Stimulated activated CD4-positive, alpha-beta T cell treated with anti-CD3 and anti-CD28 coated beads, Interleukin-15, amount 100 ng/mL, for 24 hours (primary cell): ENCODE measurements at places on chromosomes 7 and 10.

DNA sequence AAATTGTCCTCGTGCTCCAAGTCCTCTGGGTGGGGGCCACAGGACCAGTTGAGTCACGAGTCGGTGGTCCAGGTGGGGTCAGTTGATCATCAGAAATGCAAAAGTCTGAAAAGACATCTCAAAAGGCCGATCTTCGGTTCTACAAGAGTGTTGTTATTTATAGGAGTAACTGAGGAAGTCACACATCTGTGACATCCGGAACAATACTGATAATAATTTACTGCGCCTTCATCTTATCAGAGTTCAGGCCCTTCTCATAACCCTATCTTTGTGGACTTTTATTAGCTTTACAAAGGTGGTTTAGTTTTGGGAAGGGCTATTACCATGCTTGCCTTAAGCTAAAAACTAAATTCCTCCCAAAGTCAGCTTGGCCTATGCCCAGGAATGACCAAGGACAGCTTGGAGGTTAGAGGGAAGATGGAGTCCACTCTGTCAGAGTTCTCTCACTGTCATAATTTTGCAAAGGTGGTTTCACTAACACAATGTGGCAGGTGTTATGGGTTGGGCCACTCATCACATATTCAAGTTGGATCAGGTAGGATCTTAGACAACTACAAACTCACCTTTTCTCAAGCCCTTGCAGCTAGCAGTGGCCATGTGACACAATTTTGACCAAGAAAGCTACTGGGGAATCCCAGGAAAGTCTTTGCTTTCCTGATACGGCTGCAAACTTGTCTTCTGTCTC, 54.7 kb upstream of the CHST3 start:
- DNase-seq = no peak

GRCh38 chr7:47636081-47636432, 54.1 kb upstream of the TNS3 start:
- DNase-seq = no peak

DNA sequence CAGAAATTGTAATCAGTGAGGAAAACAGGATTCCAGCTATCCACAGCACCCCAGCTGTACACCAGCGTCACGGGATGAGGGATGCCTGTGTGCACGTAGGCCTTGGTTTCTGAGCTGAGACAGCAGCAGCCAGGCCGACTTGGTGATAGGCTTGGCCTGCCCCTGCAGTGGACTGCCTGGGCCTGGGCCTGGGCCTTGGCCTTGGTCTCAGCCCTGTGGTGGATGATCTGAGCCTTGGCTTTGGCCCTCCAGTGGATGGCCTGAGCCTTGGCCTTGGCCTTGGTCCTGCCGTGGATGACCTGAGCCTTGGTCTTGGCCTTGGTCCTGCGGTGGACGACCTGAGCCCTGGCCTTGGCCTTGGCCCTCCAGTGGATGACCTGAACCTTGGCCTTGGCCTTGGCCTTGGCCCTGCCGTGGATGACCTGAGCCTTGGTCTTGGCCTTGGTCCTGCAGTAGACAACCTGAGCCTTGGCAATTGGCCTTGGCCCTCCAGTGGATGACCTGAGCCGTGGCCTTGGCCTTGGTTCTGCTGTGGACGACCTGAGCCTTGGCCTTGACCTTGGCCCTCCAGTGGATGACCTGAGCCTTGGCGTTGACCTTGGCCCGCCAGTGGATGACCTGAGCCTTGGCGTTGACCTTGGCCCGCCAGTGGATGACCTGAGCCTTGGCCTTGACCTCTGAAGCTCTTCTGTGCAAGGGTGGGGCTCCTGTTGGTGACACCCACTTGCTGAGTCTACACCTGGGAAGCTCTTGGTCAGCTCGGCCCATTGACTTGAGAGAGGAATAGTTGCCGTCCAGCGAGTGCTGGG, 93.8 kb downstream of the CUX1 start:
- no peak for DNase-seq

GRCh38 chr7:34454381-34454780, 203.6 kb upstream of the NPSR1 start:
- no peak for DNase-seq

DNA sequence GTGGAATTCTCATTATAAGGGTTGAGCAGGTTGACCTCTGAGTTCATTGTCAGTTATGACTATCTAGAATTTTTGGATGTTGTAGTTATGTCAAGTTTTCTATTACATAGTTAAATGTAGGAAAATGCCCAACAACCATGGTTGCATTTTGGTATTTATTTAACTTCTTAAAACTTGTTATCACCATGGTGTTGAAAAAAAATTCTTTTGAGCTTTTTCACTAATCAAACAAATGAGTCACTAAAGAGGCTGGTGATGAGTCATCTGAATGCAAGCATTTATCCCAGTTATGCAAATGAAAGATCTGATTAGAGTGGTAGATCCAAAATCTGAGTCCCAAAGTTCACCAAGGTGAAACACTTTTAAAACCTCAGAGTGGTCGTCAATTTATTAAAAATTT, 624.7 kb upstream of the IGFBP3 start:
- no peak for DNase-seq
